Activated CD4-positive, alpha-beta T cell treated with anti-CD3 and anti-CD28 coated beads, Interleukin-2, amount 10 ng/mL, durations not matched to agents 7 days and 5 days (primary cell): ENCODE measurements at places on chromosomes 2 and 18. TPM values are rescaled to one million over a fixed set of nuclear protein-coding genes. Genes with fewer than 3 reads are reported as not detected.

GRCh38 chr2:110173523-110173922 lies 31.3 kb downstream of the NPHP1 start:
- DNase-seq, result no peak

DNA sequence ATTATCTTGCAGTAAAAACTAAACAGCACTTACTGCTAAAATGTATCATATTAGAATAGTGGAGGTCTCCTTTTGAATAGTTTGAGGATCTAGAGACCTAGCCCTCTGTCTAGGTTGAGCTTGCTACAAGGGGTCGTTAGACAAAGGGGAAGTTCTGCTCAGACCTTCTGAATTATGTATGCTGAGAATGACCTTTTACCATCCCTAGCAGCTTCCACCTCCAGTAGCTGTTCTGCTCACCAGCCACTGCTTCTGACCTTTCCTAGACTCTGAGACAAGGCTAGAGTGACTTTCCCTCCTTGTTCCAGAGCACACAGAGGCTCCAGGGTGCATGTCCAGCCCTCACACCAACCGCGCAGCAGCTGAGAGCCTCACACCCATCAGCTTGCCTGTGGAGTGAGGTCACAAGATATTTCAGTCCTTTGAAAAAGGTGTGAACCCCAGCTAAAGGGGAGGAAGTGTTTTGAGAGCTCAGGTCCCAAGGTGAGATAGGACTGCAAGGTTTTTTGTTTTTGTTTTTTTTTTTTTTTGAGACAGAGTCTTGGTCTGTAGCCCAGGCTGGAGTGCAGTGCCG lies 289.3 kb upstream of the TNP1 start:
- DNase-seq, result no peak

Gene TUBA3D
- total RNA-seq, result not detected

Gene HOXD11
- not detected for total RNA-seq

DNA sequence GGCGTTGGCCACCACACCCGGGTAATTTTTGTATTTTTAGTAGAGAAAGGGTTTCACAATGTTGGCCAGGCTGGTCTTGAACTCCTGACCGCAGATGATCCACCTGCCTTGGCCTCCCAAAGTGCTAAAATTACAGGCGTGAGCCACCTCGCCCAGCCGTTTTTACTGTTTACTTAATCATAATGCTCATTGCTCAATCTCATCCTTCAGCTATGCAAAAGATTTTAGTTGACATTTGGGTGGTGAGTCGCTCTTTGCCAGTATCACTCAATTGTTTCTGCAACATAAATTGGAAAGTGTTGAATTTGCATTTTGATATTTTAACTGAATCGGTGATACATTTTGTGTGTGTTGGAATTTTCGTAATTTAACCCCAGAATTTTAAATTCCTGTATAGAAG lies 7.8 kb upstream of the ZNF532 start:
- DNase-seq, result no peak

Gene EIF5B
- total RNA-seq, result 40.2 TPM

Gene TGFA
- 0.07 TPM for total RNA-seq

DNA sequence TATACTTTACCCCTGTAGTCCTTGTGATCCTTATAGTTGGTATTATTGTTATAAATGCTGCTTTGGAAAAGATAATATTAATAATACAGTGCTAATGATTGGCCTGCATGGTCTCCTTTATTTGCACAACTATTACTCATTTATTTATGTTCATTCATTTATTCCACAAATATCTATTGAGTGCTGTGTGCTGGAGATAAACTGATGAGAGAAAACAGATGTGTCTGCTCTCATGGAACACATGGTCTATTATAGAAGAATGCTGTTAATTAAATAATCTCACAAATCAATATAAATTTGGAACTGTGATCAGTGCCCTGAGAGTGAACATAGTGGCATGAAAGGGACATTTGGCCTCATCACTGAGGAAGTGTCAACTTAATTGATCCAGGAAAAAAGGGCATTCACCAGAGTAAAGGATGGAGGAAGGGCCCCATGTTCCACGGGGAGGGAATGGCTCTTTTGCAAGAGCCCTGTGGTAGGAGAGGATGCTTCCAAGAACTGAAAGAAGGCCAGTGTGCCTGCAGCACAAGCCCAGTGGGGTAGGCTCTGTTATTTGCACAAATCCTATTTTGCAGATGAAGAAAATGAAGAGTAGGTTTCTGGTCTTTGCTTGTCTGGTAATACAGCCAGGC lies 91.5 kb upstream of the STK39 start:
- no peak for DNase-seq

Gene KLHL41
- not detected for total RNA-seq

GRCh38 chr2:97911206-97911921 lies 84.4 kb downstream of the TMEM131 start:
- DNase-seq, result no peak

GRCh38 chr2:23422089-23423061 lies 37.4 kb downstream of the KLHL29 start:
- DNase-seq, result no peak

- DNase-seq, result no peak
Observed at GRCh38 chr2:109247812-109248211, 118.8 kb downstream of the SH3RF3 start.

DNA sequence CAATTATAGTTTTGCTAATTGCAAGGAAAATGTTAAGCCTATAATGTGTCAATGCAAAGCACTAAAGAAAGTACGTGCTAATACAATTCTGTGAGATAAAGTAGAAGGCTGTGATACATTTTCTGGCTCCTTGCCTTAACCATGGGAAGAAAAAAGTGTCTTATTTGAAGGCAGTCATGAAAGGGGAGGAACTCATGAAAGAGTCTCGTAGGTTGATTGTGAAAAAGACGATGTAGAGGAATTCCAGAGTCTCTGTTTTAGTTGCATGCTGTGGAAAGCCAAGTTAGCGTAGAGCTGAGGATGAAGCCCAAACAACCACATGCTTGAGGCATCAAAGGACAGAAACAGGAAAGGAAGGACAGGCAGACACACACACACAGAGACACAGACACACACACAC lies 214.1 kb downstream of the MEIS1 start:
- no peak for DNase-seq

- no peak for DNase-seq
Observed at GRCh38 chr2:160270571-160271113, 70.6 kb upstream of the ITGB6 start.

DNA sequence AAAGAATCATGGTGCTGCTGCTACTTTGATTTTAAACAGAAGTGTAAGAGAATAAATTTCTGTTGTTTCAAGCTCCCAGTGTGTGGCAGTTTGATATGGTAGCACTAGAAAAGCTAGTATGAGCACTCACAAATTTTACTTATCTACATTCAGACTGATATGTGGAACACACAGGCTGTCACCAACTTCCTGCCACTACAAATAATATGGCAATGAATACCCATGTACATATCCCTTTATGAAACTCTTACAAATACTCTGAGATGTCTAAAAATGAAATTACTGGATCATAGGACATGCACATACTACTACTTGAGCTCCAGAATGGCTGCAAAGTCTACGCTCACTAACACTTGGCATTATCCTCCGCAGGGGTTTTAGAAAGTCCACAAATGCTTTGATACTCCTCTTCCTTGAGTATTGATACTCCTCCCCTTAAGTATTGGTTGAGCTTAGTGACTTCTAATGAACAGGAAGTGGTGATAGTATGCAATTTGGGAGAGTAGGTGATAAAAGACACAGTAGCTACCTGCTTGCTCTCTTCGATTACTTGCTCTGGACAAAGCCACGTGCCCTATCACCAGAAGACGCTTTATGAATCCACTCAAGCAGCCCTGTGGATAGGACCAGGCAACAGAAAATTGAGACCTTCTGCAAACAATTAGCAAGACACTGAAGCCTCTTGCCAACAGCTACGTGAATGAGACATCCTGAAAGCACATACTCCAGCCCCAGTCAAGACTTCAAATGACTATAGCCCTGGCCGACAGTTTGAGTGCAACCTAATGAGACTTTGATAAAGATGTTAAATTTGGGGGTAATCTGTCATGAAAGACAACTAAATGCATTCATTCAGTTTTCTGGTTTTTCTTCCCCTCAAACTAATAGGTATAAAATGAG lies 35.4 kb downstream of the FBXO11 start:
- DNase-seq, result no peak
